ENCODE measurements at places on chromosomes 11 and 22.

DNA sequence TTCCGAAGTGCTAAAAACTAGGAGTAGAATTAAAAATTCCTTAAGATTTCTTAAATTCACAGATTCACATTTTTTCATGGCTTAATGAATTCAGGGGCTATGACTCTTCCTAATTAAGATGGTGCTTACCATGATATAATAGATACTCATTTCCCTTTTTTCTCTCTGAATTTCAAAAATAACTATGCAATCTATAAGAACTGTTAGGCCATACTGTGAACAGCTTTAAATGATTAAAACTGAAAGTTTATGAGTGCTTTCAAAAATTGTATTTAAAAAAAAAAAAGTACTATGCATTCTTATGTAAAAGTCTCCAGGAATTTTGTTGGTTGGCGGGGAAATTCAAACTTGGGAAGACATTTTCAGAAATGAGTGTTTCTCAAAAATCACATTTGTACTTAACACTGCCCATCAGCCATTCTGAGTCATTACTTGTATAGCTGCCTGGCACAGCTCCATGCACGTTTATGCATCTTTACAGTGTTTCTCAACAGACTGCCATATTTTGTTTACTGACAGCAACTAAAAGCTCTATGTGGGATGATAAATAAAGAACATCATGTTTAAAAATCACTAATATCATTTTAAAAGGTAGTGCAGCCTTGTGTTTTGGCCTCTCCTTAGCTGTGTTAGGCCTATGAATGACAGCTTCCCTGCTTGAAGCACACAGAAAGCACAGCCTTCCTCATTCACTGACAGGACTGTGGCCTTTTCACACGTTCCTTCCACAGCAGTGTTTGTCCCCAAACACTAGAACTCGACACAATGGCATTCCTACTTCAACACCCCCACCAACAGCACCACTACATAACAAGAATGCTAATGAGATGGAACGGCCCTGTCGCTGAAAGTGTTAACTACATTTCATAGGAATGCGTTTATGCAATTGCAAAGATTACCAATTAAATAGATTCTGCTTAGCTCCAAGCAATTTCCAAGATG lies 131.4 kb downstream of the DCDC1 start:
- no peak for DNase-seq

DNA sequence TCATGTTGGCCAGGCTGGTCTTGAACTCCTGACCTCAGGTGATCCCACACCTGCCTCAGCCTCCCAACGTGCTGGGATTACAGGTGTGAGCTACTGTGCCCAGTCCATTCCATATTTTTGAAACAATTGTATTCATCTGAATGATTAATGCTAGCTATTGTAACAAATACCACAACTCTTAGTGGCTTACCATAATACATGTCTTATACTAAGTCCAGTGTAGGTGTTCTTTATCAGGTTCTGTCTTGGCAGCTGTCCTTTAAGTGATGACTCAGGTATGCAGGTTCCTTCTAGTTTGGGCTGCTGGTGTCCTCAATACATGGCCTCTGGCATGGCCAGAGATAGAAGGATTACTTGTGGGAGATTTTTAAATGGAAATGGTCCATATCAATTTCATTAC lies 39.0 kb downstream of the UVRAG start:
- no peak for DNase-seq

GRCh38 chr11:2177076-2177475 lies 5.5 kb upstream of the TH start:
- DNase-seq = no peak

DNA sequence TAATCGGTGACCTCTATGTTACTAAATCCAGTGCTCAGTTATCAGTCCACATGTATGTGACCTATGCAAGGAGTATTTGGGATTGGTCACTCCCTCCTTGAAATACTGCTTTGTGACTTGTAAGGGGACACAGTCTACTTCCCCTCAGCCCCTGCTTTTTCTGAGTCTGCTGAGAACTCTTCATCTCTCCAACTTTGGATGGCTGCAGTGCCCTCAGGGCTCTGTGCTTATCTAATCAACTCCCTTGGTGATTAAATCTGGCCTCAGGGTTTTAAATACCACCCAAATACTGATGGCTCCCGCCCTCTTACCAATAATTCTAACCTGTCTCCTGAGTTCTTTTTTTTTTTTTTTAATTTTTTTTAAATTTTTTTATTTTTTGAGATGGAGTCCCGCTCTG lies 40.2 kb downstream of the FAM118A start:
- no peak for DNase-seq

- peak; percentile 22 for DNase-seq
Observed at GRCh38 chr22:44247923-44248892, 64.5 kb downstream of the SHISAL1 start.

DNA sequence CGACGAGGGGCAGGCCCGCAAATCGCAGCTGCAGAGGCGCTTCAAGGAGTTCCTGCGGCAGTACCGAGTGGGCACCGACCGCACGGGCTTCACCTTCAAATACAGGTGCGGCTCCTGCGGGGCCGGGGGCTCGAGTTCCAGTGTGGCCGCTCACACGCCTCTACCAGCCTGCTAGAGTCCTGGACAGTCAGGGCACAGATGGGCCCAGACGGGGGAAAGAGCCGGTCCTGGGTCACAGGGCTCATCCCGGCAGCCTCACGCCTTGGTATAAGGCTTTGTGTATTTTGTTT lies 506 bp downstream of the MCM5 start:
- DNase-seq = no peak

- DNase-seq = no peak
Observed at GRCh38 chr11:47306484-47306844, 36.5 kb downstream of the MADD start.

- no peak for DNase-seq
Observed at GRCh38 chr11:26522912-26523610, 49.0 kb downstream of the MUC15 start.

DNA sequence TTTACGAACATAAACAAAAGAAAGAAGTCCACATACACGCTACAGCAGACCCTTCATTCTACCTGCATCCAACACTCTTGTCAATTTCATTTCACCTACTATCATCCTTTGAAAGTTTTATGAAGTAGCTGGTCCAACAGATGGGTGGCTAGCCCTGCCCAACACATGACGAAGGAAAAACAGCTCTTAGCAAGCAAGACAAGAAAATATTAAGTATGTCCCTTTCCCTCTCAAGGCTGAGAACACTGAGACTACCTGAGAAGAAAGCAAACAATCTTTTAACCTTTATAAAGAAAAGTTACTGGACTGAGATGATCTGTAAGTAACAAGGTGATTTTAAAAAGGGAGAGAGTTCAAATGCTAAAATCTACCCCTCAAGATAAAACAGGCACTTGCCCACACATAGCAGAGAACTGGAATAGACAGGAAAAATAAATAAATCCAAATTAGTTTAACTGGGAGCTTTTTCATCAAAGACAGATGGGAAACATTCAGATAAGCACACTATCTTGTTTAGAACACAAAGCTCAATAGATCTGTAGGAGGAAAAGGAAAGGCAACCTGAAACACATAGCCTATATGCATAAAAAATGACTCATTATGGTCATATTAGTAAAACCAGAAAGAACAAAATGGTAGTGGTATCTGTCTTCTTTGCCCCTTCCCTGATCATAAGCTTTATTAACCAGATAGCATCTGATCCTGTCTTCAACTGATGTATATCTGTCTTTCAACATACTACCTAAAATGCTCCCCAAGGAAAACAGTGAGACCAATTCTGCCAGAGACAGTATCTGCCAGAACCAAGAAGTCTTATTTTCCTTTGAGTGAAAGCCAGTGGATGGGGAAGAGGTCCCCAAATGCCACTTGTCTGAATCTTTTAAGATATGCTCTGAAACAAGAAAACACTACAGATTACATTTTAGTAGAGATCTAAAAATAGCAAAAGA lies 104.3 kb downstream of the MRTFA start:
- DNase-seq = no peak

- no peak for DNase-seq
Observed at GRCh38 chr11:73597336-73597955, 466 bp downstream of the FAM168A start.

DNA sequence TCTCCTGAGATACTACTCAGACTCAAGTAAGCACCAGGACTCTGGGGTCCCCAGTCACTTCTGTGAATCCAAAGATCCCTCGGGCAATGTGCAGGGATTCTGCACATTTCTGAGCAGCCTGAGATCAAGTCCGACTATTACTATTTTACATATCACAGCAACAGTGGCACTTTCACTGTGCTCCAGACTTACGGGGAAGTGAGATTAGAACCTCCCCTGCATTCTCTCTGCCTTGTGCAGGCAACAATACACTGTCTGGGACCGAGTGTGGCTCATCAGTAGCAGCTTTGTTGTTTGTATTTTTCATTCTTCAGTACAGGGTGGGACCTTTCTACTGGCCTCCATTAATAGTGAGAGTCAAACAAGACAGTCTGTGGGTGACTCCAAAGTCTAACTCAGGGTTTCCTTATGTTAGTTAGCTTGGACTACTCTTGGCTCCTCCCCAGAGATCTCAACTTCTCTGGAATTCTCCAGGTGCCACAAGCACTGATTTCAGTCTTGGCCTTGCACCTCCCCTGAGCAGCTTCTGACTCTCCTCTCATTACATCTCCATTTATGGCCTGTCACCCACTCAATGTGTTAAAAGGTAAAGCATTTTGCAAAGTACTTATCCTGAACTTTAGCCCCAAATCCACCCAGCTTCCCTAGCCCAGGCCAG lies 76.2 kb upstream of the TOP3B start:
- no peak for DNase-seq

- no peak for DNase-seq
Observed at GRCh38 chr11:33819278-33820035, 45.1 kb upstream of the FBXO3 start.

- DNase-seq = no peak
Observed at GRCh38 chr11:21635394-21636145, 557.3 kb upstream of the ANO5 start.

DNA sequence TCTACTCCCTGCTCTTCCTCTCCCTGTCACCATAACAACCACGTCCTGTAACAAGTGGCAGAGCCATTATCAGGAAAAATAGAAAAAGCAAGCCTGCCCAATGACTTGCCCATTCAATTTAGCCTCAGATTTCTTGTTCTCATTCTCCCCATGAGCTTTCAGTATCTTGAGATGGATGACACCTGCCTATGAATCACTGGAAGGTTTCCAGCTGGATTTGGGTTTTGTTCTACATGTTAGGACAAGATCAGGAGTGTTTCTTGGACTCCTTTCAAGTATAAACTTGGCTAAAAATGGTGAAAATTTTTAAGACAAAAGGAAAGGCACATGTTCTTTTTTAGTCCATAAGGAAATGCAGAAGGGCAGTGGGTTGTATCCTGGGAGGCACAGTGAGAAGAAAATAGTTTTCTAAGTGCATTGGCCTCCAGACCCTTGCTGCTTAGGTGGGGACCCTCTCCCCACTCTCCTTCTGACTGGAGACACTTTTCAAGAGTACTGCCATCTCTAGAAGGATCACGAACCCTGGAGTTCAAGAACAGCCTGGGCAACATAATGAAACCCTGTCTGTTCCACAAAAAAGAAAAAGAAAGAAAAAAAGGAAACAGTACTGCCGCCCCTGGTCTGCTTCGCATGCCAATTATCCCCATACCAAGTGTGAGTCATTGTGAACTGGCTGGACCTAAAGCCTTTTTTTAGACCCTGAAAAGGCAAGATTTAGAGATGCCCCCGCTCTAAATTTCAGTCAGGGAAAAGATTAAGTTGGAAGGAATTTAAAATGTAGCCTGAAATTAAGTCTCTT lies 51.0 kb downstream of the MTNR1B start:
- no peak for DNase-seq

- DNase-seq = peak; percentile 28
Observed at GRCh38 chr11:44445500-44446365, 119.7 kb upstream of the CD82 start.

- DNase-seq = peak; percentile 92
Observed at GRCh38 chr22:19479355-19480172, at the start of gene CDC45. Gene CDC45, plus strand, starts transcription at chr22:19479920. Its CDS starts 49 bp downstream, at chr22:19479969.

DNA sequence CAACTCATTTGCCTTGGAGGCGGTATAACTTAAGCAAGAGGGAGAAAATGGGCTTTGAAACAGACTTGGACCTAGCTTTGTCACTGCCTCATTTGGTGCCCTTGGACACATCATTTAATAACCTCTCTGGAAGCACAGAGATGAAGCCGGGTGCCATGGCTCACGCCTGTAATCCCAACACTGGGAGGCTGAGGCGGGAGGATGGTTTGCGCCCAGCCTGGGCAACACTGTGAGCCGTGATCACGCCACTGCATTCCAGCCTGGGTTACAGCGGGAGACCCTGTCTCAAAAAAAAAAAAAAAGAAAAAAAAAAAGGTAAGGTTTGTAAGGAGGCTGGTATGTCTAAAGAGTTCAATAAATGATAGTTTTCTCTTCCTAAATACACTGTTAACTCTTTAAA lies 806 bp downstream of the COA4 start:
- peak; percentile 63 for DNase-seq

DNA sequence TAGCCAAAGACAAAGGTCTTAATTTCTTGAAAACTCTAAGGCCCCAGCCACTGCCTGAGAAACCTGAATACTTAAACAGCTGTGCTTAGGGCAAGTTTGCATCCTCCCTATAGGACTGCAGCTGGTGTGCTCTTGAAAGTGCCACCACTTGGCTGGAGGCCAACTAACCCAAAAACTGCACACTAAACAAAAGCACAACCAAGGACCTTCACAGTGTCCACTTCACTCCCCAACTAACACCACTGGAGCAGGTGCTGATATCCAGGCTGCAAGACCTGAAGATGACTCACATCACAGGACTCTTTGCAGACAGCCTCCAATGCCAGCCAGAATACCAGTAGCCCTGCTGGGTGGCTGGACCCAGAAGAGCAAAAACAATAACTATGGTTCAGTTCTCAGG lies 357.7 kb upstream of the ARHGAP42 start:
- DNase-seq = no peak

GRCh38 chr22:47588578-47588960 lies 826.1 kb downstream of the TBC1D22A start:
- DNase-seq = no peak

DNA sequence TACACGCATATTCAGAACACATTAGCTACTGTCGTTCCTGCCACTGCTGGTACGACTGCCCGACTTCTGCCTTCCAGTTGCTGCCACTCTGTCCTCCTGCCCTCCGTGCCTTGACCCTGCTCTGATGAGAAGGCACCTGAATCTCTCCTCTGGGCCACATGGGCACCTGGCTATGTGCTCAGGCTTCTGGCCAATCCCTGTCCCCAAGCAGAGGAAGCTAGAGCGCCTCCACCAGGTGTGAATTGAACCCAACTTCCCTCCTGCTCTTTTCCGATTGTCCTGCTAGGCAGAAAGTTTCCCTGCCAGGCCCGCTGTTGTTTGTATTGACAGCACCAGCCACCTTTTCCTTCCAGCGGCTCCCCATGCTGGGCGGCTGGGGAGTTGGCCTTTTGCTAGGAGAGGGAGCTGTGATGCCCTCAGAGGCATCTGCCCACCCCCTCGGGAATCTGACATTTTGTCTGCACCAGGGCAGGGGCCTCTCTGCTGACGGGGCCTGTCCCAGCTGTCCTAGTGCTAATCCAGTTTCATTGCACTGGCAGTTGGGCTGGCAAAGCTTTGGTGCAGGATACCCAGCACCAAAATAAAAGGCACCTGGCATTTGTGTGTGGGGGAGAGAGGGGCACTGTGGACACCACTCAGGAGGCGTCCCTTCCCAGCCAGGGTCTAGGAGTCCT lies 118.0 kb downstream of the GRIK4 start:
- DNase-seq = no peak
